ENCODE measurements at places on chromosomes 6 and 20.

DNA sequence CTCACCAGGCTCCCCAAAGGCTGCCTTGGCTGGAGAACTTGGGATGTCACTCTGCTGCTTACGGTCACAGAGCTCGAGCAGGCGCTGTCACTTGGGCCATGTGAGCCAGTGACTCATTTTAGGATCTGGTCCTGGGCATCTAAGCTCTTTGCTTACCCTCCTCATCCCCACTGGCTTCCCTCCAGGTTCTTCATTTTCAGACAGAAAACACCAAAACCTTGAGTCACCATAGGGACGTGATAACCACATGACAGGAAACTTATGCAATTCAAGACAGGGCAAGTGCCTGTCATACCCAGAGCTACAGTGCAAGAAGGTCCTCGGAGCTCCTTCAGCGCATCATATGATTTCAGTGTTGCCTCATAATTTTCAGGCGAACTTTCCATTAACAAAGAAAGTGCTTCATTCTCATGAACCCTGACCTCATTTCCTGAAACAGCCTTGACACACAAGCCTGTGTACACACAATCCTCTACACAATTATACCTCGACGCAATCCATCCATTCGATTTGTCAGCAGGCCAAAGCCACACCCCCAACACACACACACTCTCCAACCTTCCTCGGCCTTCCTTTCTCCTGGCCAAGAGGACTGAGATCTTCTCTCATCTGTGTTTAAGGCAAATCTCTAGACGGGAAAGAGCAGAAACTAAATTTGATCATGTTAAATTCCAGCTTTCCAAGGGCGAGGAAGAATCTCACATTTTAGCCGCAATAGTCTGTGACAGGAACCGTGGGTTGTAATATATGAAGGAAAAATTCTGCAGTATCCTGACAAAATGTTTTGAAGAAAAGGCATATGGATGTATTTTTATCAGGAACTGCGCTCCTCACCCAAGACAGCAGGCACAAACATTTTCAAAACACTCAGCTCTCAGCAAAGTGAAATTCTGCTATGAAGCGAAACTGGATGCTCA, 25.3 kb downstream of the TBC1D7 start:
- DNase-seq: no peak

- DNase-seq: no peak
Observed at GRCh38 chr6:127402890-127403617, 56.1 kb downstream of the KIAA0408 start.

- DNase-seq: no peak
Observed at GRCh38 chr6:48101290-48101689, 9.7 kb downstream of the PTCHD4 start.

GRCh38 chr6:154888421-154889295, 106.5 kb upstream of the TIAM2 start:
- DNase-seq: no peak

GRCh38 chr20:22833851-22834250, 201.3 kb upstream of the SSTR4 start:
- no peak for DNase-seq

GRCh38 chr6:70857387-70858077, 99.3 kb downstream of the B3GAT2 start:
- no peak for DNase-seq

DNA sequence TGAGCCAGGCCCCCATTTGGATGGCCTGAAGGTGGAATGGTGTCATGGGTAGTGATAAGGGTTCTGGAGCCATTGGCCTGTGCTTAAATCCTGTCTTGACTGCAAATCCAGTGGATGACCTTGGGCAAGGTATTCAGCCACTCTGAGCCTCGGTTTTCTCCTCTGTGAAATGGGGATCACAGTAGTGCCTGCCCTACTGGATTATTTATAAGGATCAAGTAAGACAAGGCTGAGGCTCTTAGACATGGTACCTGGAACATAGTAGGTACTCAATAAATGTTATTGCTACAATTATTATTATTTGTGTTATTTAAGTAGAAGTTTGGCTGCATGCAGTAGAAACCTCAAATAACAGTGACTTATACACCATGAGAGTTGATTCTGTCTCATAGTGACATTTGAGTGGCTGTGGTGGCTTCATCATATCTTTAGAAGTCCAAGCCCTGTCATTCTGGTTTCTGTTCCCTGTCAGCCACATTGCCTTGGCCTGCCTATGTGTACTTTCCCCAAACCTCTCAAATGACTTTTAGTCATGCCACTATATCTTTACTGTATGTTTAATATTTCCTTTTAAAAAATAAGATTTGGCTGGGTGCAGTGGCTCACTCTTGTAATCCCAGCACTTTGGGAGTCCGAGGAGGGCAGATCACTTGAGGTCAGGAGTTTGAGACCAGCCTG, 37.6 kb upstream of the CHMP4B start:
- DNase-seq: no peak

DNA sequence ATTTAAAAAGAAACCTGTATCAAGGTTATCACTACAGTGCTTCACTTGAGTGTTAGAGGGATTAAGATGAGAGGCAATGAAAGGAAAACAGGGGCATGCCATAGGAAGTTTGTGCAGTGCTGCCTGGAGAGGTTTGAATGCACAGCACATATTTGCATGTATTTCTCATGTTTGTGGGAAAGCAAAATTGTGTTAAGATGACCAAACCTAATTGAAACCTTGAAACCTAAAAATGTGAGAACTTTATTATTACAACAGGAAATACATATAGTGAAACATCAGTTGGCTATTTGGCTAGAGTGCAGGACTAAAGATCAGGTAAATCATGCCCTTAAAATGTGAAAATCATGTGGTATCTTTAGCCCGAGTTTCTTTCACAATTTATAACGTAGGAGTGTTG, 8.5 kb upstream of the TBXT start:
- DNase-seq: no peak

GRCh38 chr20:64063389-64064144, 569 bp downstream of the TCEA2 start:
- DNase-seq: no peak

DNA sequence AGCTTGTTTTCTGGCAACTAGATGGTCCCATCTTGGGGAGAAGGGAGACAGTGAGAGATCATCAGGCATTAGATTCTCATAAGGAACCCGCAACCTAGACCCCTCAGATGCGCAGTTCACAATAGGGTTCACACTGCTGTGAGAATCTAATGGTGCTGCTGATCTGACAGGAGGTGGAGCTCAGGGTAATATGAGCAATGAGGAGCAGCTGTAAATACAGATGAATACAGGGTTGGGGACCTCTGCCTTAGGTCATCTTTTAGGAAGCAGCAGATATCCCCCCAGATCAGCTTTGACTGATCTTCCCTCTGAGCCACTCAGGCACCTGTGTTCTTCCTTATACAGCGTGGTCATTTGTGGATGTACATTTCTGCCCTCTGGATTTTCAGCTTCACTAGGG, 63.4 kb downstream of the SMOC2 start:
- no peak for DNase-seq

DNA sequence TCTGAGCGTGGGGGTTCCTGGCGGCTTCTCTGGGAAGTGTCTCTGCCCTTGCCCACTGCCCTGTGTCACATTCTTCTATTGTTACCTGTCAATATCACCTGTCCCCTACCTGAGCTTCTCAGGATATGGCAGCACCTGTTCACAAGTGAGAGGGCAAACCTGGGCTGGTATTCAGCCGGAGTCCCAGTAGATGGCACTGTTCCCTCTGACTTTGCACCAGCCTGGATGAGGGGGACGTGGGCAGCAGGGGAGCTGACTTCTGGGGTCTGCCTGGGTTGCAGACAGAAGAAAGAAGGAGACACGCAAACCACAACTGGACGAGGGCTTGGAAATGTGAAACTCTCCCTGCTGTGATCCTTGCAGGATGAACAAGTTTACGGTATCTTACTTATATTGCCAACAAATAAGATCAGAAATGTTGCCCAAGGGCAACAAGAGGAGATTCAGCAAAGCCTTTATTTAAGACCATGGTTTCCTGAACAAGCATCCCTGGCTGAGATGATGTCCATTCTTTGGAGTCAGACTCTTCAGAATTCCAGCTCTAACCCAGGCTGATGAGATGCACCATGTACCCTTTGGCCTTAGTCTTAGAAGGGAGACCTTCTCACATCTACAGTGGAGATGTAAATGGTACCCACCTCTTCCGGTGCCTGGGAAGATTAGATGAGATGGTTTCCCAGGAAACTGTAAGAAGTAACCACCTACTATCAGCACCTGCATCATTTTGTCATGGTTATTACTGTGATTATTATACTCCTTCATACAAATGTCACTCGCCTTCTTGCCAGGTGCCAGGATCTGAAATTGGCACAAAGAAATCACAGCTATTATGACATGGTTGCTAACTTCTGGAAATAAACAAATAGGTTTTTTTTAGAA, 400.0 kb upstream of the CDH4 start:
- peak; percentile 17 for DNase-seq

DNA sequence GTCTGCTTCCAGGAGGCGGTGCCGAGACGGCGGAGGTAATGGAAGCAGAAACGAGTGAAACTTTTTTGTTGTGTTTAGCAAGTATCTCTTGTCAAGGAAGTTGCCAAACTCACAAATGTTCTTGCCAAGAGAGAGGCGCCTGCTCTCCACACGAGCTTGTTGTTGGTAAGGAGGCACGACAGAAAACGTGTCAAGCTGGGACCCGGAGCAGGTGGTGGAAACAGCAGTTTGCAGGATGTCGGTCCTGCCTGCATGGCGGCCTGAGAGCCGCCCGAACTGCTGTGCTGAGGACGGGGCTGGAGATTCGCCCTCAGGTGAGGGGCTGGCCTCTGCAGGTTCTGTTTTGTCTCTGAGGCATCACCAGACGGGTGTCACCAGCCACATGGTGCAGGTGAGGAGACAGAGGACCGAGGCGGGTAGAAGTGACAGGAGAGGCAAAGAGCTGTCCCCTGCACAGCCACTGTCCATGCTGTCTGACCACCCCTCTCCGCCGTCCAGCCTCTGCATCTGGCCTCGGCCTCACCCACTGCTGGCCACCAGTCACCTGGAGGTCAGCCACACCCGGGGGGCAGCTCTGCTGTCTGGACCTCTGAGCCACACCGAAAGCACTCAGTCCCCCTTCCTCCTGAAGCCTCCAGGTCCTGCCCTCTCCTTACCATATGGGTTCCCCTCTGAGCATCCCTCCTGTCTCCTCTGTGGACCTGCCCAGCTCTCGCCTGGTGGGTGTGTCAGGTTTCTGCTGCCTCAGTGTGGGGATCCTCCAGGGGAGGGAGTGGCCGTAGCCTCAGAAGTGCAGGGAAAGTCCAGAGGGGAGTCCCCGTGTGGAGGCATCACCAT, 261.5 kb downstream of the TAF4 start:
- no peak for DNase-seq

DNA sequence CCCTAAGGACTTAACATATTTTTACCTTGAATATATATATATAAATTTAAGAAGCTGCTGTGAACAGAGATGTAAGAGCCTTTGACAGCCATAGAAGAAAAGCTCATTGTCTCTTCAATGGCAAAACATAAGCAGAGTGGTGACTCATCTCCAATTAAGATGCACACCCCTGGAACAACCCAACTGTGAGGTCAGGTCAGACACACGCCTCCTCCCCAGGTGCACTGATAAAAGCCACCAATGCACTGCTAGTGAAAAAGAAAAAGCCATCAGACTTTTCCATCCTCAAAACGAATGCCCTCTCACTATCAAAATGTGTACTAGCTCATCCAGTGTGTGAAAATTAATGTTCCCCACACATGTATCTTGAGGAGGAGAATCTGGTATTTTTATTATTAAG, 100.1 kb downstream of the SMLR1 start:
- DNase-seq: peak; percentile 43

- no peak for DNase-seq
Observed at GRCh38 chr20:56956534-56956933, 309.9 kb downstream of the BMP7 start.

GRCh38 chr6:43747784-43748183, 22.2 kb upstream of the VEGFA start:
- no peak for DNase-seq

GRCh38 chr6:36984581-36985416, 1.2 kb downstream of the MTCH1 start:
- DNase-seq: peak; percentile 38

- peak; percentile 21 for DNase-seq
Observed at GRCh38 chr6:14921878-14922671, 323.8 kb upstream of the JARID2 start.

DNA sequence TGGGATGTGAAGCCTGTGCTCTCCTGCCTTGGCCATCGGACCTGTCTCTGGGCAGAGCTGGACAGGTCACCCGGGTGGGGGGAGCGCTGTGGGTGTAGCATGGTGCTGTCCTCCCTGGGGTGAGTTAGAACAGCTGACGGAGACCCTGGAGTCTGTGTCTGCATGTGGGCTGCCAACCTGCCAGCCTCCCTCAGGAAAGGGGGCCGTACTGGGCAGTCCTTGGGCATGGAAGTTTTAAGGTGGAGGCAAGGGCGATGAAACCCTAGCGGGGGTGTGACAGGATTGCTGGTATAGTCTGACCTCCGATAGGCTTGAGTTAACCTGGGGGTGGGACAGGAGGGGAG, 2.4 kb downstream of the SOX18 start:
- DNase-seq: no peak

DNA sequence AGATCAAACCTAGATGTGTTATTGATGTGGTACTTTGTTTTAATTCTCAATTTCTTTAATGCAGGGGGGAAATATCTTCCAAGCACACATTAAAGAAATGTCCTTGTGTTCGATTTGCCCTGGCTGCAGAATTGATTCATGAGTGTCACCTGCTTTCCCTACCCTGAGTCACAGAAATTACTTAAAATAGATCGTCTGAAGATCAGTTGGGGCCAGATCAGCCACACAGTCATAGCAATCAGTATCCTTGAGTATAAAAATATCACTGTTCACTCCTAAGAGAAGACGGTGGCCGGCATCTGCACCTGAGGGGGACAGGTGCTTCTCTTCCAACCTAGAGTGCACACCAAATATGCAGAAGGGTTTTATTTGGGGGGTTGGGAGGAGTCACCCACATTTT, 115.2 kb upstream of the RIN2 start:
- no peak for DNase-seq

DNA sequence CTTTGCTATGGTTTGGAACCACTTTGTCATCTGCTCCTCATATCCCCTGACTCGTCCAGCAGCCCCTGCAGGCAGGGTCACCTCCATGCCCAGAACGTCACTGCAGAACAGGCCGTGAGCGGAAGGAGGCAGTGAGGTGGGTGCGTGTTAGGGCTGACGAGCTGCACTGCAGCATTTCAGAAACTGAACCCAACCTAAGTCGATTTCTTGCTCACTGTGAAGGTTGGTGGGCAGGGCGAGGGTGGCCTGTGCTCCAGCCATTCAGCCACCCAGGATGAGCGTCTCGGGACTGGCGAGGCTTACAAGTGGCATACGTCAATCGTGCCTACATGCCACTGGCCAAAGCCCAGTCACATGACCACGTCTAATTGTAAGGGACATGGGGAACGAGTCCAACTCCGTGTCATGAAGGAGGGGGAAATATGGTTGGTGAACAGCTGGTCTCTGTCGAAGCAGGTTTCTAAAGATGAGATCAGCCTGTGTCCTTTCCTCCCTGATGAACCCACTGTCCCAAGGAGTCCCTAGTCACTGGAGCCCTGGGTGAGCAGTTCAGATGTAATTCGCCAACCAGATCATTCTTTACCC, 289.1 kb downstream of the TAF4 start:
- DNase-seq: no peak

DNA sequence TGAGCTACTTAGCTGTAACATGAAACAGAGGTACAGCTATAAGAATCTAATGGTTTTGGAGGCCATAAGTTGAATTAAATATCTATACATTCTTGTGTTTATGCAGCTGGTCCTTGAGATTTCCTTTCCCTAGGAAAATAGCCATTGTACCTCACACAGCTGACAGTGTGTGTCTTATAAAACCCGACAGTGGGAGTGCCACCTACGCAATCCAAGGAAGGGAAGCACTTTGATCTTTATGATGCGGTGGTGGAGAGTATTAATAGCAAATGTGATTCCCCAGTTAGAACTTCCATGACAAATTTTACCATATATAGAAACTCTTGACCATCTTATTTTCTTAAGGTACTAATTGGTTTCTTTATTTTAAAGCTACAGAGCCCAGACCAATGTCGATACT, 149.5 kb downstream of the TMEM200A start:
- DNase-seq: no peak

All from neuronal stem cell (in vitro differentiated cells).